ENCODE measurements at places on chromosomes 1 and 21. TPM values are rescaled to one million over a fixed set of nuclear protein-coding genes. Genes with fewer than 3 reads are reported as not detected.

CSF3R gene
- total RNA-seq, result 0.33 TPM

DNA sequence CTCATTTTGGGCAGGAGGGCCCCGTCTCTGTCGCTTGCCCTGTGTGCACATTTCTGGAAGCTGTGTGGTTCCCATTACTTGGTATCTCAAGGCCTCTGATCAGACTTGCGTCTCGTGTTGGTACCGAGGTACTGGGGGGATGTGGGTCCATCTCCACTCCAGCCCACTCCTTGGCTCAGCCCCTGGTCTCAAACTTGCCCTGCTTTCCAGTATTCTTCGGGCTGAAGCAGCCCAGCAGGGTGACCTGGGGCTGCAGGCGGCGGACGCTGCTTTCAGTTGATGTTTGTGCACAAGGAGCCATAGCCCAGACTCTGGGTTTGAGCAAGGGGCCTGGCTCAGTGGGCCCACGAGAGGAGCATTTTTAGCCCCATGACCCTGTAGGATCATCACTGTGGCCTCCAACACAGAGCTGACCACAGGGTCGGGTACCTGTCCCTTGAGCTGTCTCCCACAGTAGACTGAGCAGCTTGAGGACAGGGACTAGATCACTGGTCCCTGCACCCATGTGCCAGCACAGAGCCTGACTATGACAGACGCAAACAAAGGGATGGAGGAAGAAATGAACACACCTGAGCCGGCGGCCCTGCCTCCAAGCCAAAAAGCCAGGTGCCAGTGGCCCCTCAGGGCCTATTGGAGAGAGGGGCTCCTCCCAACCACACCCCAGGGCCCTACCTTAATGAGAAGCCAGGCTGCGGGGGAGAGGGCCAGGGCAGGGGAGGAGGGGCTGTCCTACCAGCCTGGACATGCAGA is 46.8 kb downstream of the CHD5 start:
- H3K4me3 ChIP-seq, result no peak overlapping the region
- H3K27ac ChIP-seq, result no peak overlapping the region
- no peak for DNase-seq
- no peaks in the 10 kb centered on the region for H3K36me3 ChIP-seq
- no peaks in the 10 kb centered on the region for H3K27me3 ChIP-seq
- H3K4me1 ChIP-seq, result no peaks in the 10 kb centered on the region

GRCh38 chr1:67832737-67833601 is at the start of gene GNG12:
Gene GNG12 (minus strand): TSS chr1:67833467. CDS start chr1:67707686, 125,781 bp downstream.
- peak within 1 kb of the TSS; percentile 59 for H3K4me3 ChIP-seq
- peak; percentile 59 for DNase-seq
- peaks cover 49% of the 10 kb centered on the region for H3K27me3 ChIP-seq
- H3K36me3 ChIP-seq, result no peaks in the 10 kb centered on the region
- peaks cover 10% of the 10 kb centered on the region for H3K4me1 ChIP-seq

GRCh38 chr1:226619031-226619430 is 70.5 kb downstream of the STUM start:
- no peak for DNase-seq
- H3K4me1 ChIP-seq, result no peaks in the 10 kb centered on the region
- no peaks in the 10 kb centered on the region for H3K36me3 ChIP-seq

GRCh38 chr1:227895828-227896685 is 51.7 kb downstream of the WNT9A start:
- no peak overlapping the region for H3K4me3 ChIP-seq
- peak; percentile 2 for DNase-seq
- no peaks in the 10 kb centered on the region for H3K36me3 ChIP-seq

- H3K27me3 ChIP-seq, result no peaks in the 10 kb centered on the region
- no peak for DNase-seq
- no peak overlapping the region for H3K4me3 ChIP-seq
- peaks cover 12% of the 10 kb centered on the region for H3K4me1 ChIP-seq
These were observed 76.7 kb downstream of the OSBPL9 start for GRCh38 chr1:51693419-51694155.

DNA sequence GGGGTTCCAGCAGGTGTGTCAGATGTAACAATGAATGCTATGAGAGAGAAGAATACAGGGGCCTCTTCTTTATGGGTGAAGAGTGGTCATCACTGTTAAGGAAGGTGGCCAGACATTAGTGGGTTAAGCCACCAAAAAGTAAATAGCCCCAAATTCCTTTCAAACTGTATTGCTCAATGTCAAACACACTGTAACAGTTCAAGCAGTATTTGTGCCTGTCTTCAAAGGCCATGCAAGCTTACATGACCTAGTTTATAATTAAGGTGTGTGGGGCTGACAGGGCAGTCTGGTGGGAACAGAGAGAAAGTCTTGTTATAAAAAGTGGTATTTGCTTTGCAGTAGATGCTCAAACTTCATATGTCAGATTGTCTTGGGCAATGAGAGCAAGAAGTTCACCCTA is 18.5 kb downstream of the CHIT1 start:
- peaks cover 2% of the 10 kb centered on the region for H3K27me3 ChIP-seq
- H3K36me3 ChIP-seq, result no peaks in the 10 kb centered on the region
- H3K27ac ChIP-seq, result no peak overlapping the region
- no peak for DNase-seq
- no peak overlapping the region for H3K4me3 ChIP-seq

DNA sequence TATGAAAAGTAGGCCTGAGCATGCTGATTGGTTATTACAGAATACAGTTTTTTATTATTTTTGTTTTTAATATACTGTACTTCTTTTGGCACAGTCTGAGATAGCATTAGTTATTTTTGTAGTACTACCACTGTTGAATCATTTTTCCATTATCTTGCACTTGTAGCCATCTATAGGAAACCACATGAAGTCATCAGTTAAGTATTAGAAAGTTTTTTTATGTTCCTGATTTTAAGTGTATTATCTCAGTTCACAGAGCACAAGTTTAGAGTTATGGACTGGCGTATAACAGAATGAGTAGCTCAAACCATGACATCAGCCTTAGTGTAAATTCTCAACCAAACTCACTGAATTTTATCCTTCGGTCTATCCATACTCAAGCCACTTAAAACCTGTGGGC is 22.8 kb downstream of the DHX9 start:
- H3K4me3 ChIP-seq, result no peak overlapping the region
- DNase-seq, result no peak
- H3K27ac ChIP-seq, result peak overlapping the region; percentile 77

DNA sequence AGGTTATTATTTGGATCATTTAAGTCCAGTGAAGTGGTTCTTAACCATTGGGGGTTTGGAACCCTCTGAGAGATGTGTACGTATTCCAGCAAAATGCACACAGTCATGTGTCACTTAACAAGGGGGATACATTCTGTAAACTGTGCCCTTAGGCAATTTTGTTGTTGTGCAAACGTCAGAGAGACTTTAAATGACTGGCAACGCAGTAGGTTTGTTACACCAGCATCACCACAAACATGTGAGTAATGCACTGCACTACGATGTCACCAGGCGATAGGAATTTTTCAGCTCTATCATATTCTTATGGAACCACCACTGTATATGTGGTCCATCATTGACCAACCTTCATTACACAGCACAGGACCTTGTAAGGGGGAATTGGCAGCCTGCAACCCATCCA is 11.9 kb downstream of the AHCYL1 start:
- no peak for DNase-seq
- no peak overlapping the region for H3K4me3 ChIP-seq
- H3K27ac ChIP-seq, result no peak overlapping the region
- peaks cover 5% of the 10 kb centered on the region for H3K36me3 ChIP-seq

Measured in activated CD4-positive, alpha-beta T cell treated with anti-CD3 and anti-CD28 coated beads for 36 hours (primary cell).